Skeletal muscle cell (primary cell): ENCODE measurements at places on chromosomes 7 and 10.
A peak's percentile ranks its signal among the peaks of the same experiment; 100 is the strongest.

DNA sequence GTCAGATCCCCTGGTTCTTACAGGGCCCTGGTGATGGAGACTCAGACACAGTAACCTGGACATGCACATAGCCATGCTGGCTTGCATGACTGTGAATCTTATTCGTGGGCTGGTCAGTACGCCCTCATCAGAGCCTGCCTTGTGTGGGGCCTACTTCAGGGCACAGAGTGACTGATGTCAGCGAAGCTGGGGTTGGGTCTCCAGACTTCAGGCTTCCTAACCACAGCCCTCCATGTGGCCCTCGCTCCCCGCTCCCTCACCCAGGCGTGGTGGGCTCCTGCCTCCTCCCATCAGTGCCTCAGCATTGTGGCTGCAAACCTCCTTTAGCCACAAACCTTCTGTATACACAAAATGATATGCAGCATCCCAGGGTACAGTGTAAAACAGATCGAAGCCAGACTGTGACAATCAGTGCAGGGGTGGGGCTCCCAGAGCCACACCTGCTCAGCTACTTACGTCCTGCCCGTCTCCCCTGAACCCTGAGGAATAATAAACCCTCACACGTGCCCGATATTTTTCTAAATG, 7.1 kb upstream of the C10orf105 start:
- DNase-seq = no peak

DNA sequence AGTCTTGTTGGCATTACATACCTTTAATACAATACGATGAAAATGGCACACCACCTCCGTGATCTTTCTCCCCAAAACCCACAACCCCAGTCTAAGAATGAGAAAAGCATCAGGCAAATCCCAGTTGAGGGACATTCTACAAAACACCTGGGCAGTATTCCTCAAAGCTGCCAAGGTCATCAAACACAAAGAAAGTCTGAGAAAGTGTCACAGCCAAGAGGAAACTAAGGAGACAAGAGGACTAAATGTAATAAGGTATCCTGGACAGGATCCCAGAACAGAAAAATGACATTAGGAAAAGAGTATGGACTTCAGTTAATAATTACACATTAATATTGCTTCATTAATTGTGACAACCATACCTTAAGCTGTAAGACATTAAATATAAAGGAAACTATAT, 14.5 kb upstream of the FRMD4A start:
- no peak for DNase-seq

GRCh38 chr10:4170633-4171314, 385.8 kb upstream of the KLF6 start:
- DNase-seq = no peak

GRCh38 chr7:142771353-142771723, 568 bp downstream of the PRSS2 start:
- DNase-seq = no peak

- DNase-seq = no peak
Measured at GRCh38 chr7:16935341-16935735, 53.6 kb upstream of the AGR3 start.

DNA sequence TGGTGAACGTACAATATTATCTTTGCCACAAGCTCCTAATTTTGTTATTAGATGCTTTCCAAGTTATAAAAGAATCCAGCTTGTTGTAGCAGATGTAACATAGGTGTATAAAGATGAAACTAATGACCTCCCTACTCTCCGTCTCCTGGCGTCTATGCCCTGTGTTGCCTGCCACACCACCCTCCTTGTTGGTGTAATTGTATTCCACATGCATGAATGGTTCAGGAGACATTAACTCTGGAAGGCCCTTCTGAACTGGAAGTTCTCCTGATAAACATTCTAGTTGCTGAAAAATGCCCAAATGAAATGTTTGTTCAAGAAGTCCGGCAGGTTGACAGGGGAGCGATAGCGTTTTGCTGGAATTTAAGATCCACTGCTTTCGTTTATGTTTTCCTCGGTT, 53.9 kb upstream of the SEPHS1 start:
- DNase-seq = no peak

DNA sequence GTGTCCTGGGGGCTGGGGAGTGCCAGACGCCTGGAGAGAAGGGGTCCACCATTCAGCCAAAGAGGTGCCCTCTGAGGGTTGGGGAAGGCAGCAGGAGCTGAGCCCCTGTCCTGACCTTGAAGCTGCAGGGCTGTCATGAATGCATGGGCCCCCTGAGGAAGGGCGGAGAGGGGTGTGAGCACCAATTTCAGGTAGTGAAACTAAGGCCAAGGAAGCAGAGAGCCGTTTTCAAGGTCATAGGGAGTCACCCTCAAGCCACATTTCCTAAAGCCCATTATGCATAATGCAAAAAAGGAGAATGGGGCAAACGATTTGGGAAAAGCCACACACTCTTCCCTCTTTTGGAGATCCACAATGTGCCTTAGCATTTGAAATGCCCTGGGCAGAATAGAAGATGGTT, 37.2 kb downstream of the FIGNL1 start:
- no peak for DNase-seq

DNA sequence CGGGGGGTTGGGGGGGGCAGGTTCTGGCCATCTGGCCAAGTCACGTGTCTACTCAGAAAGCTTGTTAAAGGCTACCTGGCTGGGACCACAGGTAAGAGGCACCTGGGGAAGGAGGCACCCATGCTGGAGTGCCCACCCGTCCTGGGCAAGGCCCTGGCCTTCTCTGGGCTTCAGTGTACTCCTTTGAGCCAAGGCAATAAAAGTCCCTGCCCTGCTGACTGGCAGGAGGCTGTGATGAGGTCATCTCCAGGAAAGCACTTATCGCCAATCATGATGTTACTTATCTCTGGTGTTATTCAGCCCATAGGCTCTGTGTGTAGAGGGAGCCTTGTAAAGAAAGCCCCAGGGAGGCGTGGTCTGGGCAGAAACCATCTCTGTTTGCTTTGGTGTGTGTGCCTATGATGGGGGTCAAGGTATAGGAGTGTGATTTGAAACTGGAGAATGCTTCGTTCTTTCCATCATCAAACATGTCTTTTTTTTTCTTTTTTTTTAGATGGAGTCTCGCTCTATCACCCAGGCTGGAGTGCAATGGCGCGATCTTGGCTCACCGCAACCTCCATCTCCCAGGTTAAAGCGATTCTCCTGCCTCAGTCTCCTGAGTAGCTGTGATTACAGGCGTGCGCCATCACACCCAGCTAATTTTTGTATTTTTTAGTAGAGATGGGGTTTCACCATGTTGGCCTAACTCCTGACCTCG, 2.5 kb upstream of the CLDN4 start:
- no peak for DNase-seq

- DNase-seq = no peak
Measured at GRCh38 chr7:82625377-82625776, 181.8 kb upstream of the CACNA2D1 start.

DNA sequence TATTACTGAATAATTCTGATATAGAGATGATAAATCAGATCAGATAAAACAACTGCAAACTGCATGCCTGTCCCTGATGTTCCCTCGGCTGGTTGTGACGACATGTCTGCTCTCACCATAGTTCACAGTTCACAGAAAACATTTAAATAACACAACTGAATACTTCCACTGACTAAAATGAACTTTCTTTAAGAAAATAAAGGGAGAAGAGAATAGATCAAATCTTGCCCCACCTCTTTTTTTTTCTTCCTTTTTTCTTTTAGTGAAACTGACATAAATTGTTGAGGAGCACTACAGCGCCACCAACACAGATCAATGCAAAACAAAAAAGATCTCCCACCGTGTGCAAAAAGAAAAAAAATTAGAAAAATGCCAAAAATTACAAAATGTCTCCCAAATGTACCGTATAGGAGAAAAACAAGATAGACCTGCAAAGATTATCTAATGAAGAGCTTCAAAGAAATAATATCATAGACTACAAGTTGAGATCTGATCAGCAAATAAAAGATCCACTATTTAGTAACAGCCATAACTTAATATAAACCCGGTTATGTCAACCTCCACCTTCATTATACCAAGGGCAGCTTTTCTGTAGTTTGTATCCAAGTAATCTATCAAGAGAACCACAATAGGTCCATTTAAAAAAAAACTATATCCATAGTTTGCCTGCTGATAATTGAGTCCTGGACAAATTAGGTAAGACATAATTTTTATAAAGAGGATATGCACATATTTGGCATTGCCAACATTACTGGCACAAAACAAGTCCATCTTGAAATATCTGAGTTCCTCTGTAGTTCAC, 30.7 kb upstream of the EPC1 start:
- DNase-seq = no peak

- DNase-seq = no peak
Measured at GRCh38 chr10:43774234-43774769, 125.6 kb upstream of the ZNF32 start.

- DNase-seq = no peak
Measured at GRCh38 chr10:52836816-52837215, 64.2 kb upstream of the MBL2 start.

DNA sequence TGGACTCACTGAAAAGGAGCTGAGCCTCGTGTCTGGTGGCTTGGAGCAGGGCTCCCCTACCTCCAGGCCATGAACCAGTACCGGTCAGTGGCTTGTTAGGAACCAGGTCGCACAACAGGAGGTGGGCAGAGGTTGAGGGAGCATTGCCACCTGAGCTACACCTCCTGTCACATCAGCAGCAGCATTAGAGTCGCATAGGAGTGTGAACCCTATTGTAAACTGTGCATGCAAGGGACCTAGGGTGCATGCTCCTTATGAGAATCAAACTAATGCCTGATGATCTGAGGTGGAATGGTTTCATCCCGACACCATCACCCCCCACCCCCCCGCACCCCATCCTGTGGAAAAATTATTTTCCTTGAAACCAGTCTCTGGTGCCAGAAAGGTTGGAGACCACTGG, 50.4 kb downstream of the TSPAN15 start:
- DNase-seq = no peak

- no peak for DNase-seq
Measured at GRCh38 chr7:11182736-11183135, 209.1 kb downstream of the PHF14 start.

DNA sequence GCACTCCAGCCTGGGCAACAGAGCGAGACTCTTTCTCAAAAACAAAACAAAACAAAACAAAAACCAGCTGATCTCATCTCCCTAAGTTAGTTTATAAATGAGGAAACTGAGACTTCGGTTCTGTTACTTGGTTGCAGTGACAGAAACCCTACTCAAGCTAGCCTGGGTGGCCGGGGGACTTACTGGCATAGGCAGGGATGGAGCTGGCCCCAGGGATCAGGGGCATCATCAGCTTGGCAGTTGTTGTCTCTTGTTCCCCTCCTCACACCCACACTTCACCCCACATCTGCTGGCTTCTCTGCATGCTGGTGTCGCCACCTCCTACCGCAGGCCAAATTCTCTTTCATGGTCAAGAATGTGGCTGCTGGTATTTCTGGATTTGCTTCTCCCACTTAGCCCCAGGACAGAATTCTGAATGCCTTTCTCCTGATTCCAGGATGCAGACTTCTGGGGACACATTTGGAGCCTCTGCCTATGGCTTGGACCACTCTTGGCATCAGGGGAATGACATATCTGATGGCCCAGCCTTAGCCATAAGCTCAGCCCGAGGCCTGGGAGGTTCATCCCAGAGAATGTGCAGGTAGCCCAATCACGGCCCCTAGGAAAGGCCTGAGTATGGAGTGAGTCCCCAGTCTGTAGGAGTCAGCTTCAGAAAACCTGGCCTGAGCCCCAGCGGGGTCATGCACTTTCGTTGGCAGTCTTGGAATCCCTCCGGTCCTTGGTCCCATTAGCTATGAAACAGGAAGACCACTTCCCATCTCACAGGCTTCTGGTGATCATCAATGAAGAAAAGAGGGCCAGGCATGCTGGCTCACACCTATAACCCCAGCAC, 41.6 kb upstream of the CTBP2 start:
- no peak for DNase-seq

- DNase-seq = no peak
Measured at GRCh38 chr7:29258951-29259350, 64.4 kb downstream of the CHN2 start.

DNA sequence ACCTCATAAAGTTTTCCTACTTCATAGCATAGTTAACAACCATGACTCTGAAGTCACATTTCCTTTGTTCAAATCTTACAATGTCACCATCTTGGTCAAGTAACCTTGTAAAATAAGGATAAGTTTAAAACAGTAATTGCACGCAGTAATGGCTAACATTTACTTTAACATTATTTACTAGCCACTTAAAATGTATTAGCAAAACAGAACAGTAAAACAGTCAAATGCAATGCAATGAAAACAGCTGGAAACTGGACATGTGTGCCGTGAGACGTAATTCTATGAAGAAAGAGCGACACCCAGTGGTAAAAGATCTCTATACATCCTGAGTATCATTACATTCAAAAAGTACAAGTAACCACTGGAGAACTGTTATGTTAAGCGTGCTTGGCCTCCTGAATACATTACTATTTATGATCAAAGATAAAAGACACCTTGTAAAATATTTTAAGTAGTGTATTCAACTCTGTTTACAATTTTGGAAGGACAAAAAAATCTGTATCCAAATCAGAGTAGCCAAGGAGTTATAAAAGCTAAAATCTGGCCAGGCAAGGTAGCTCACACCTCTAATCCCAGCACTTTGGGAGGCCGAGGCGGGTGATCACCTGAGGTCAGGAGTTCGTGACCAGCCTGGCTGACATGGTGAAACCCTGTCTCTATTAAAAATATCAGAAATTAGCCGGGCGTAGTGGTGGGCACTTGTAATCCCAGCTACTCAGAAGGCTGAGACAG, 27.2 kb downstream of the ATE1 start:
- DNase-seq = peak; percentile 28

DNA sequence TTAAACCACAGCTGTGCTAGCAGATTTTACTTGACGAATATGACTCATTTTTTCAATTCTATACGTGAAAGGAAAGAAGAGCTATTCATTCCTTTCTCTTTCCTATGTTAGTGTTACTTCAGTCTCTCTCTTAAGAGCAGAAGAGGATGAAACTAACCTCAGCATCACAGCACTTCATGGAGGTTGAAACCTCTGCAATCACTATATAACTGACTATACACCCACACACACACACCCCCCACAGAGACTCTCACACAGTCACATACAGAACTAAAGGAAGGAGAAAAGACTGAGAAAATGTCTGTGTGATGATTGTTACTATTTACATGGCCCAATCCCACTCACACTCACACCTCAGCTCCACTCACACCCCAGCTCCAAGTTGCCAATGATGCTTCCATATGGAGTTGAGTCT, 104.2 kb downstream of the KIF20B start:
- DNase-seq = no peak

GRCh38 chr10:45509491-45509890, 135.5 kb downstream of the ALOX5 start:
- DNase-seq = no peak

GRCh38 chr7:25405736-25406135, 177.4 kb upstream of the NPVF start:
- DNase-seq = peak; percentile 30

- DNase-seq = no peak
Measured at GRCh38 chr7:142313528-142313927, 55.7 kb upstream of the PRSS58 start.

DNA sequence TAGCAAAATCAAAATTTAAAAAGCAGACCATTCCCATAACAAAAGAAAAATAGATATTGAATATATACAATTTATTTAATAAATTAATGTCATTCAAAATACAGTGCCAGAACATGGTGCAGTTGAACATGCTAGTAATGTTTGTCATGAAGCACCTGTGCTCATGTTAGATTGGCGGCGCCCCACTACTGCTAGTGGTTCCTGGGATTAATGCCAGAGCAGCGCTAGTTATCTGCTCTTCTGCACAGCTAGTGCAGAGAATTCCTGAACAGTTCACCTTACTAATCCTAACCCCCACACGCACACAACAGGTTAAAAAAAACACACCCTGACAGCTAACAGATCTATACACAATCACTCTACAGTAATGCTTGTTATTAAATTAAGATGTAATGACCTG, 23.4 kb downstream of the KBTBD2 start:
- DNase-seq = no peak

- DNase-seq = no peak
Measured at GRCh38 chr10:123512901-123513775, 153.0 kb upstream of the GPR26 start.
